Fibroblast of skin of back (primary cell): ENCODE measurements at places on chromosomes 12 and 14.

DNA sequence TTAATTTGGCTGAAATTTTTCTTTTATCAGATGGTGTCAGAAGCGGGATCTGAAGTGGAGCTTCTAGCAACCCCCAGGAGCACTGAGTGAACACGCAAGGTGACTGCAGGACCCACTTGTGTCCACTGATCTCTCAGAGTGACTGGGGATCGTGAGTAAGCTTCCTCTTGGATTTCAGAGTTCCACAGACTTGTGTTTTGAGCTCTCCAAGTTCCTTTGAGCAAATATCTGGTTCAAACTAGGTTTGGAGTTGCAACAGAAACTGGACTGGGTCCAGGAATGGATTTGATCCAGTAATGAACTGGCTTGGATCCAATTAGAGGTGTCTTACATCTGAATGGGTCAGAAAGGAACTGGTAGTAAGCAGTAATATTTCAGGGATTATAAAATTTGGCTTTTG lies 24.7 kb upstream of the B4GALNT1 start:
- no peak for DNase-seq

- peak; percentile 90 for DNase-seq
Observed at GRCh38 chr12:106248312-106248845, 559 bp upstream of the CKAP4 start.

GRCh38 chr12:129901254-129901653 lies 2.6 kb downstream of the TMEM132D start:
- peak; percentile 75 for DNase-seq

DNA sequence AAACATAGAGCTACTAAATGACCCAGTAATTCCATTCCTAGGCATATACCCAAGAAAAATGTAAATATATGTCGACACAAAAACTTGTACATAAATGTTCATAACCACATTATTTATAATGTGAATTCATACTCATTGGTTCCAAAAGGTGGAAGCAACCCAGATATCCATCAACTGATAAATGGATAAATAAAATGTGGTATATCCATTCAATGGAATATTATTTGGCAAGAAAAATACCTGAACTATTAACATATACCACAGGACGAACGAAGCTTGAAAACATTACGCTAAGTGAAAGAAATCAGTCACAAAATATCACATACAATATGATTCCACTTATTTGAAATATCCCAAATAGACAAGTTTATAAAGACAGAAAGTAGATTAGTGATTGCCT lies 99.0 kb upstream of the SOX5 start:
- no peak for DNase-seq

GRCh38 chr12:3629057-3629830 lies 123.7 kb downstream of the CRACR2A start:
- DNase-seq, result no peak

DNA sequence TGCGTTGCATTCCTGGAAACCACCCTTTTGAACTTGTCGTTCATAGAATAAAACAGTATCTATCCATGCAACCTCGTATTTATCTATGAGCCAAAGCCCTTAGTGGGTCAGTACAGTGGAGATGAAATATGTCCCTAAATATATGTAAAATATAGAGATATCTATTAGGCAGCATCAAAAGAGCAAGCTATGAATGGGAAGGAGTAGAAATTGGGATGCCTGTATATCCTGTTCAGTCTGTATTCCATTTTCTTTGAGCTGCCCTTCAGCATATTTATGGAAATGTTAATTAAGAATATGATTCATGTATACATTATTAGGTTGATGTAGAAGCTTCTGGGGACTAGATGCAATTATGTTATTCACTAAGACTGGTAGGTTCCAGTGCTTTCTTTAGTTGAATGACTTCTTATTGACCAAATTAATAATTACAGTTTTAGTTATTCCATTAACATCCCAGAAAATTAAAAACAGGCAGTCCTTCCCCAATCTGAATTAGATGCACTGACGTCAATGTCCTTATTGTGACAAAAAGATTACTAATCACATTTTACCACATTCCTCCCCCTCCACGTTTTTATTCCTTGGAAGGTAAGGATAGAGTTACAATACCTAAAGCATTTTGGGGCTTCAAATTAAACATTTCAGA lies 11.9 kb upstream of the FRMD6 start:
- DNase-seq, result no peak

DNA sequence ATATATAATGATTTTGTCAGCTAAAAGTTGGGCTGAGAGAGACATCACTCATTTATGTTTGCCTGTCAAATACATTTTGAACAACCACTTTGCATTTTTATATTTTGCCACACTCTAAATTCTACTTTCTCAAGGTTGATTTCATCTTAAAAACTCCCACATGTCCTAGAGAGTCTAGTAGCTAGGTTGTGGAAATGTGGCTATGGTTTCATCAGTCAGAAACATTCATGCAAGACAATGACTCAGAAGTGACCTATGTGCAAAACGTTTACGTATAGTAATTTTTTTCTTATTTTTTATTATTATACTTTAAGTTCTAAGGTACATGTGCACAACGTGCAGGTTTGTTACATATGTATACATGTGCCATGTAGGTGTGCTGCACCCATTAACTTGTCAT lies 27.4 kb upstream of the PRKD1 start:
- no peak for DNase-seq

- DNase-seq, result no peak
Observed at GRCh38 chr14:51879170-51879569, 18.8 kb downstream of the GNG2 start.

DNA sequence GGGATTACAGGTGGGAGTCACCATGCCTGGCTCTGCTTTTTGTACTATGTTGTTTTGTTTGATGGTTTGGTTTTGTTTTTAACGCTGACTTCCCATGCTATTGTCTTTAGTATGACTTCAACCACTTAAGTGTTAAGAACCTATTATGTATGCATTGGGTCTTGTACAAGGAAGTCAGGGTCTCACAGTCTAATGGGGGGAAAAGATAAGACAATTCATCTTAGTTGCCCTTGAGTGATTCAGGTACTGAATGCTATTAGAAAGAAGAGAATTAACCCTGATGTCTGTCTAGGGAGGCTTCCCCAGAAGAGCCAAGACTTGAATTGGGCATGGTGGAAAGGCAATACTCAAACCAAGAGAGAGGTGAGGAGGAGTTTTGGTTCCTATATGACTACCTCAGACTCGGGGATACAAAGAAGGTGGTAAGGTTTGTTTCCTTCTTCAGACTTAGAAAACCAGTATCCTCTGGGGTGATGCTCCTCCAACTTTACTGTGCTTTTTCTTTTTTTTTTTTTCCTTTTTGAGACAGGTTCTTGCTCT lies 64.6 kb downstream of the SUSD6 start:
- no peak for DNase-seq

GRCh38 chr12:47560415-47560814 lies 145.4 kb downstream of the RPAP3 start:
- DNase-seq, result no peak

DNA sequence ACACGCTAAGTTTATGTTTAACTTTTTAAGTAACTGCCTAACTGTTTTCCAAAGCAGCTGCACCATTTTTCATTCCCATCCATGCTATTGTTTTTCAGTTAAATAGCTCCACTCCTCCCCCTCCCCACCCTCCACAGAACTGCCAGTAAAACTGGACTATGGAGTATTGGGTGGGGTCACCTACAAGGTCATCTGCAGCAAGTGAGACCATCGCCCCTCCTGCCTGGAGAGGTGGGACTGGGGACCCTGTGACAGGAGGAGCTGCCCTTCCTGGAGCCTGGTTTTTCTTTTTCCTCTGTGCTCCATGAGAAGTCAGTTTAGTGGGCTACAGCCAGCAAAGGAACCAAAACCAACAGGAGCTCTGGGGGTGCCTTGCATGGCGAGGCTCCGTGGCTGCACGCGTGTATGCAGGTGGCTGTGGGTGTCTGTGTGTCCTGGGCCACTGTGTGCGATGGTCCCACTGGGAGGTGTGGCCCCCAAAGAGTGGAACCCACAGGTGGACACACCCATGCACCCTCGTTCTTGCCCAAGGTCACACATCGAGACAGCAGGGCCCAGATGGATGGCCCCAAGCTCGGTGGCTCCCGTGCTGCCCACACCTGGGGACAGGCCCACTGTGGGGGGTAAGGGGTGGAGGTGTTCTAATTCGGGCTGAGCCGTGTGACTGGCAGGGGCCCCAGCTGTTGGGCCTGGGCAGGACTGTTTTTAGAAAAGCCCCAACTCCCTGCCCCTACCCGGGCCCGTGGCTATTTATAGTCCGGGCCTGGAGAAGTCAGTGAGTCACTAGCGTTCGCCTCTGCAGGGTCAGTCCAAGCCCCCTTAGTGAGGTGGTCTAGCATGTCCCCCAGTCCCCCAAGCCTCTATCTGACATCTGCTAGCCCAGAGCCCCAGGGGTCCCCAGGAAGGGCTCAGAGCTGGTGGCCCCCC lies 2.3 kb upstream of the ADSS1 start:
- DNase-seq, result peak; percentile 36

DNA sequence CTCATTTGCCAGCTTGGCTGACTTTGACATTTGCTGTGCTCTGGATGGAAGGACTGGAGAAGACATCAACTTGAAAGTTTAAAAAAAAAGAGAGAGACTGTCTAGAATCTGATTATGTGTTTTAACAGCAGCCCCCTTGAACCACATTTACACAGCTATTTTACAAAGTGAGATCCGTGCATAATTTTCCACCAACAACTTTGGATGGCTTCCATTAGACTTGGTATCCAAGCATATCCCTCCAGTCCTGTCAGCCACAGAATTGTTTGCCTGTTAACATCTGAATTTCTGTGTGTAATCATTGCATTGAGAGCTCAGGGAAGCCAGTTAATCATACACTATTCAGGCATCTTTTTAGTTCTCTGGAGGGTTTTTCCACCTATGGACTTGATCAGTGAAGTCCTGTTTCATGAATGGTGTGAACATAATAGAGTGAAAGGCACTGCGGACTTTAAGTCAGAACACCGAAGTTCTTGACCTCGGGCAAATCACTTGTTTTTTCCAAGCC lies 93.7 kb downstream of the SAMD4A start:
- no peak for DNase-seq

DNA sequence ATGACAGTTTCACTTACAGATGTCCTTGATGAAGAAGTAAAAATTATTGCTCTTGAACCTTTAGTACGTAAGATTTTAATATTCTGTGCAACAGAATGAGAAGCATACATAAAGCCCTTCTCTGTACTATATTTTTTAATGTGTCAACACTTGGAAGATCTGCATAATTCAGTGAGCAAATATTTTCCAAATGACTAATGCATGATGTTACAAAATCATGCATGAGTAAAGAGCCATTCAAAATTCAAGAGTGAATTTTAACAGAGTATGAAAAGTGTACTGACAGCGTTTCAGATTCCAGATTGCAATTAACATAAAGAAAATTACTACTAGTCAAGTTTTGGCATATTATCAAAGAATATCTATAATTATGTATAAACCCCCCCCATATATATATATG lies 101.4 kb upstream of the BBS10 start:
- DNase-seq, result peak; percentile 76

- no peak for DNase-seq
Observed at GRCh38 chr14:72751276-72752033, 142.4 kb downstream of the DPF3 start.

- DNase-seq, result no peak
Observed at GRCh38 chr12:111250251-111250881, 118.5 kb downstream of the PHETA1 start.

GRCh38 chr14:23252420-23253333 lies 14.9 kb downstream of the RNF212B start:
- DNase-seq, result no peak

DNA sequence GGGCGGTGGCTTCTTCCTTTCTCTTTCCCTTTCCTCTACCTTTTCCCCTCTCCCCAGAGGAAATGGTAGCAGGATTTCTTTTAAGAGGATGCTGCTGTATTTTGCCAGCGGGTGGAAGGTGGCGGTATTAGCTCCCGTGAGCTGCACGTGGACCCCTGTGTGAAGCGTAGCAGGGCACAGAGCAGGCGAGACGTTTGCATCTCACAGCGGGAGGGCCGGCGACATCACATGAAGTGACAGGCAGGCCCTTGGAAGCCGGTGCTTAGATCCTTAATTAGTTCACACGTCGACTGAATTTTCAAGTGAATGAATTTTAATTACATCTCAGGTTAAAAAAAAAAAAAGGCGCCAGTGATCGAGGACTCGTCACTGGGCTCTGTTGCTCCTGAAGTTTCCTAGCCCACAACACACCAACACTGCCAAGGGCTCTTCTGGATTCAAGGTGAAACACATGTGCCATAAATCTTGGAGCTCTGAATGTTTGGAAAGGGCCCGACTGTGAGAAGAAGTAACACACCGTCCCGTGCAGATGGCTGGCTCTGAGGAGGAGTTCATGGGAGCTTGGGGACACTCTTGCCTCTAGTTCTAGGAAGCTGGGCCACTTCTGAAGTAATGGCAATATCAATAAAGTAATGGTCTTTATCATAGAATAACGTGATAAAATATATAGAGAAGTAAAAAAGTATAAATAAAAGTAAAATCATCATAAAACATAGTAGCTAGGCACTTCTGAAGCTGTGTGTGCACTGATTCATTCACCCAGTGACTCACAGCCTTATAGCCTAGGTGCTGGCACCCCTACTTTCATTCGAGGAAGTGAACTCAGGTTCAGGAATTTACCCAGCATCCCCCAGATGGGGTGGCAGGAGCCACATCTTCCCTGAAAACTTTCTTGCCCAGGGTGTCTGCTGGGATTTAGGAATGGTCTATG lies 75.3 kb downstream of the AACS start:
- peak; percentile 76 for DNase-seq

GRCh38 chr12:25005376-25005775 lies 56.5 kb upstream of the BCAT1 start:
- DNase-seq, result no peak

DNA sequence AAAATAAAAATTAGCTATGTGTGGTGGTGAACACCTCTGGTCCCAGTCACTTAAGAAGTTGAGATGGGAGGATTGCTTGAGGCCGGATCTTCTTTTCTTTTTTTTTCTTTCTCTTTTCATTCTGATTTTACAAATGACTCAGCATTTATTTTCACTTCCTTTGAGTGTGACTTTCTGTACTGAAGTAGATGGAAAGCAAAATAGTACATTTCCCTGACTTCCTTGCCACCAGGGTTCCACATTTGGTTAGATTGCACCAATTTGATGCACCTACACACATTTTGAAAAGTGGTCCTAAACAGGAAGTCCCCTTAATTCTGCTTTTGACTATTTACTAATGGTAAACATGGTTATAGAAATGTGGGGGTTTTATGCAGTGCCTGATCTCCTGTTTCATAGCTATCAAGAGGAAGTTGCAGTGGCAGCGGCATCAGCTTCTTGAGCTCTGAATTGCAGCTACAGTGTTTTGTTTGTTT lies 13.0 kb upstream of the LEMD3 start:
- DNase-seq, result peak; percentile 3
